SK-N-SH (cell line): ENCODE measurements at places on chromosomes 13 and 19.
A peak's percentile ranks its signal among the peaks of the same experiment; 100 is the strongest.

GRCh38 chr13:50119591-50119990 lies 104.3 kb downstream of the KCNRG start:
- peak; percentile 48 for DNase-seq

DNA sequence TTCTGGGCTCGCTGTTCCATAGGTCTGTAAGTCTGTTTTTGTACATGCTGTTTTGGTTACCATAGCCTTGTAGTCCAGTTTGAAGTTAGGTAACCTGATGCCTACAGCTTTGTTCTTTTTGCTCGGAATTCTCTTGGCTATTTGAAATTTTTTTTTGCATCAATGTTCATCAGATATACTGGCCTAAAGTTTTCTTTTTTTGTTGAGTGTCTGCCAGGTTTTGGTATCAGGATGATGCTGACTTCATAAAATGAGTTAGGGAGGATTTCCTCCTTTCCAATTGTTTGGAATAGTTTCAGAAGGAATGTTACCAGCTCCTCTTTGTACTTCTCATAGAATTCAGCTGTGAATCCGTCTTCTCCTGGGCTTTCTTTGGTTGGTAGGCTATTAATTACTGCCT lies 397.8 kb upstream of the HTR2A start:
- DNase-seq, result no peak

DNA sequence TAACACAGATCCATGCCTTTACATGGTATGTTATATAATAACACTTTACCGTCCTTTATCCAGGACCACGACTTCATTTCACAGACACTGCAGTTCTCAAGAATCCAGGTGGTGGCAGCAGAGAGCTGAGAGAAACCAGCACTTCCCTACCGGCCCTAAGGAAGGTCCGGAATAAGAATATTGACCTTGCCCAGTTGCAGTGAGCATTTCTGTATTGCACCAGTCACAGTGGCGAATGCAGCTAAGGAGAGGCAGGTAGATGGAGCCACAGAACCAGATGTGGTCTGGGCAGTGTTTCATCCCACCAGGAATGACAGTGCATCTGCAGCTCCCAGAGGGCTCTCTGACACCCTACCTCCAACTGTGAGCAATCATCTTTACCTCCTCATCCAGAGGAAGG lies 44.6 kb downstream of the ZNF787 start:
- peak; percentile 74 for DNase-seq

DNA sequence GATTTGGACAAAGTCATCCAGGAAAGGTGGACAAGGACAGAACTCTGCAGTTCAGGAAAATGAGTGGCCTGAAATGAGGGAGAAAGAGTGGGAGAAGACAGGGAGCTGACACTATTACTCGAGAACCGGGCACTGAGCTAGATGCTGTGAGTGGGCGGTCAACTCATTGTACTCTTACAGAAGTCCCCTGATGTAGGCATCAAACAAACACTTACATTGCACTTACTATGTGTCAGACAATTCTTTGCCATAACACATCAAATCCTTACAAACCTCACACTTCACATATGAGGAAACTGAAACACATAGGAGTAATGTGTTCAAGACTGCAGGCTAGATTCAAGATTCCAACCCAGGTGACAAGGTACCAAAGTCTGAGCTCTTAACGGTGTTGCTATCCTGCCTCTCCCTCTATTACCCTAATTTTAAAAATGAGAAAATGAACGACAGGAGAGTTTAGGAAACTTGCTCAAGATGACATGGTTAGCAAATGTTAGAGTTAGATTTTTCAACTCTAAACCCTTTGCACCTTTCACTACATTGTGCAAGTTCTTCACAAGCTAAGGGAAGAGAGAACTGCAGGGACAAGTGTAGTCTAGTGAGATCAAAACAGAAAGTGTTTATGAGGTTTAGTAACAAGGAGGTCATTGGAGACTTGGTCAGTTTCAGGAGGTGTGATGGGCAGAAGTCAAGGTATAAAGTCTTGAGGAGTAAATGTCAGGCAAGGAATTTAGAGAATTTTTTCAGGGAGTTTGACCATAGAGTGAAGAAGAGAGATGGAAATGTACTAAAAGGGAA lies 4.9 kb upstream of the MEDAG start:
- no peak for DNase-seq

GRCh38 chr13:23817830-23818229 lies 71.4 kb downstream of the MIPEP start:
- DNase-seq, result no peak

GRCh38 chr13:50914176-50914700 lies 4.6 kb downstream of the RNASEH2B start:
- DNase-seq, result no peak

- DNase-seq, result no peak
These were observed 40.0 kb upstream of the CBY2 start for GRCh38 chr13:45662162-45662561.

DNA sequence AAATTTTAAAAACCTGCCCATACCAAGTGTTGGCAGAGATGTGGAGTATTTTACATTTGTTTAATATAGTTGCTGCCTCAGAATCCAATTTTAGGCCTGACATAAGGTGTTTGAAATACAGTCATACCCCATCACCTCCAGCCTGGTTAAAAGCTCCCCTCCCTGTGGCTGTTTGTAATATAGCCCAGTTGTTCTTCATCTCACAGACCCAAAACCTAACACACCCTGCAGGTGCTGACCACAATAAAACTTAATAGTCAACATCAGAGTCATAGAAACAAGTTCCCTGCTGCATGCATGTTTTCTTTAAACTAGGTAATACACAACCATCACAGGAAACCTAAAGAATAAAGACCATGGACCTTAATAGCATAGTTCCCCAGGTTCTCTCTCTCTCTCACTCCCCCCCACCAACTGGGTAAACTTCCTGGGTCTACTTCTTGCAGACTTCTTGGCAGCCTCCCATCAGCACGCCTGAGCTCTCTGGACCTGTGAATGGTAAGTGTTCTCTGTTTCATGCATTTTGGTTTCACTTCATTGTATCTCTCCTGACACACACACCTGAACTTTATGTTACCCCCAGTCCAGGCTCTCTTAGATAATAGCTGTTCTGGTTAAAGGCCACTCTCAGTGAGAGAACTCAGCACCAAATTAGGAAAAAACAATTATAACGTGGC lies 1369.9 kb downstream of the EFNB2 start:
- DNase-seq, result no peak

GRCh38 chr19:6769006-6769619 lies 1.9 kb upstream of the SH2D3A start:
- peak; percentile 58 for DNase-seq

DNA sequence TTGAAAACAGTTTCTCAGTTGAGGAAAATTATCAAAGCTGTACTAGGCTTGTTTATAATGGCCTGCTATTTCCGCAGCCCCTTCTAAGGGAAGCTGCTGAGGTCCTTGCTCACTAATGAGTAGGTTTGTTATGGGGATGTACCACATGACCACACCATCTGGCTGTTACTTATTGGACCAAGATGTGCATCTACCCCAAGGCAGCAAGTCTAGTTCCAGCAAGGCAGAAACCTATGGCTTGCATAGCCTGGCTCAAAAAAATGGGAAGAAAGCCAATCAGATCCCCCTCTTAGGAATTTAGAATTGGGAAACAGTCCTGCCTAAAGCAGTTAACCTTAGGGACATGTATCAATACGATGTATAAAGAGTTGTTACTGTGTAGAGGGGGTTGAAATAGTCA lies 186.5 kb upstream of the SPRY2 start:
- DNase-seq, result peak; percentile 46

GRCh38 chr19:7397687-7398086 lies 49.0 kb downstream of the ARHGEF18 start:
- no peak for DNase-seq

GRCh38 chr13:42702716-42703115 lies 78.7 kb upstream of the FAM216B start:
- DNase-seq, result no peak

DNA sequence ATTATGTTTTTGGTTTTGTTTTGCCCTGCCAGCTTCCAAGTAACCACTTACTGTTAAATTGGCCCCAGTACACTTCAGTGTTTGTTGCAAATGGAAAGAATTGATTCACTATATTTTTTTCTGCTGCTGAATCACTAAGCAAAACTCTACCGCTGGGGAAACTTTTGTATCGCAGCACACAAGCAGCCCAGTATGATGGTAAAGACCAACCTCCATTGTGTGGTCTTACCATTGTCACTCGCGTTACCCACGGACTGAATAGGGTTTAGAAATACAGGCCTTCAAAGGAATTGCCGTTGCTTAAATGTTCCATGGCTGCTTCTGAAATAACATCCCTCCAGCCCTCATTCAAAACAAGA lies 7.9 kb downstream of the SPATA13 start:
- no peak for DNase-seq

DNA sequence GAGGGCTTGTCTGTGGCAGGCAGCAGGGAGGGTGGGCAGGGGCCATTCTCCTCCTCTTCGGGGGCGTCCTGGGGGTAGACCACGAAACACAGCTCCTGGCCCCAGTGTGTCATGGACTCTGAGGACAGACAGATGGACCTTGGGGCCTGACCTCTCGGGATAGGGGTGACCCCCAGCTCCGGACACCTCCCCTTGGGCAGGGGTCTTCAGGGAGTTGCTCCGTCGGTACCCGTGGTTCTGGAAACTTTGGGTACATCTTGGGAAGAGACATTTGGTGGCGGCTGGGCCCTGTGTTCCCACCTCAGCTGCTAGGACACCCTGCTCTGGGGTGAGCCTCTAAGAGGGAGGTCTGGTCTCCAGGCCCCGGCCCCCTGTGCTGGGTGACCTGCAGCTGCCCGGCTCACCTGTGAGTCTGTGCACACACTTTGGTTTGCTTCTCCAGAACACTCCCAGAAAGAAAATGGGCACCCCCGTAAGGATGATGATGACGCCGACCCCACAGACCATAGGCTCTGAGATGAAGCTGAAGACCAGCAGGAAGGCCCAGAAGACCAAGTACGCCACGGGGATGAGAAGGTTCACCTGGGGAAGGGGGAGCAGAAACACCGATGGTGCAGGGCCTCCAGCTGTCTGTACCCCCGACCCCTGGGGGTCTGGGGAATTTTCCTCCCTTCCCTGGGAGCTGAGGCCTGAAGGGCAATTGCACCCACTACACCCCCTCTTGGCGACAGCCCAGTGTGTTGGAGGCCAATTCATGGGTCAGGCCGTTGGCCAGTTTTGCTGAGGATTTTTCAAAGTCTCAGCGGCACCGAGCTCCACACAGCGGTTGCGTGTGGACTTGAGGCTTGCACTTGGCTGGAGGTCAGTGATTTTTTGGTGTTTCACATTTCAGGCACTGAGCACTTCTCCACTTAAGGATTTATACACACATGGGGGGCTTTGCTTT lies 15.0 kb downstream of the LRP3 start:
- DNase-seq, result peak; percentile 40

GRCh38 chr13:47484548-47484947 lies 516.5 kb downstream of the SUCLA2 start:
- DNase-seq, result no peak

DNA sequence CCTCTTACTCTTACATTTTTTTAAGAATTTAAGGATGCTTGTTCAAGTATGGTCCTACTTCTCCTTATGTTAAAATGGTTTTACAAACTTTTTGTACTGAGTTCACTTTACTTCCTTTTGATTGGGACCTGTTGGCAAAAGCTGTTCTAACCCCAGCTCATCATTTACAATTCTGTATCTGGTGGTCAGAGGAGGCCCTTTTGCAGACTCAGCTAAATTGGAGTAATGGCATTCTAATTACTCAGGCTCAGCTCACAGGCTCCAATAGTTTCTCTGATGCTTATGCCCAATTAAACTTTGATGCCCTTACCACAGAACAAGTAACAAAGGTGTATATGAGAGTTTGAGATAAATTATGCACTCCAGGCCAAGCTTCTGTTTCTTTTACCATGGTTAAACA lies 1632.0 kb downstream of the UQCRFS1 start:
- no peak for DNase-seq

GRCh38 chr13:79500829-79501228 lies 19.9 kb downstream of the NDFIP2 start:
- no peak for DNase-seq

GRCh38 chr13:111115061-111115964 lies at the start of gene ARHGEF7:
Gene ARHGEF7 (plus strand): TSS chr13:111115310. CDS start chr13:111115527, 217 bp downstream.
- DNase-seq, result peak; percentile 86

DNA sequence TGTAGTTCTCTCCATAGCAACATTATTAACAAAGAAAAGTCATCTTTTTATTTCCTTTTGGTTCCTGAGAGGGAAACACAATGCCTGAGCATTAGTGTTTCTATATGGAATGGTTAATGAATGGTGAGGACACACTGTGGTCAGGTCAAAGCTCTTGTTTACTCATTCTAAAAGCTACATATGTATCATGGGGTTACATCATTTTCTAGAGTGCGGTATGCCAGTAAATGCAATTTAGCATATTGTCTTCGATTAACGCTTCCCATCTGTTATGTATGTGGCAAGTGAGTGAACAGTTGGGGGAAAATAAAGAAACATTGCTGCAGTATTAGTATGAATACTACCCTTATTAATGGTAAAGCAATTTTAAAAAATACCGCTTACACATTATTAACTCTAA lies 1152.2 kb upstream of the SPRY2 start:
- no peak for DNase-seq

- DNase-seq, result no peak
These were observed 137.9 kb downstream of the PCDH20 start for GRCh38 chr13:61277586-61278276.

DNA sequence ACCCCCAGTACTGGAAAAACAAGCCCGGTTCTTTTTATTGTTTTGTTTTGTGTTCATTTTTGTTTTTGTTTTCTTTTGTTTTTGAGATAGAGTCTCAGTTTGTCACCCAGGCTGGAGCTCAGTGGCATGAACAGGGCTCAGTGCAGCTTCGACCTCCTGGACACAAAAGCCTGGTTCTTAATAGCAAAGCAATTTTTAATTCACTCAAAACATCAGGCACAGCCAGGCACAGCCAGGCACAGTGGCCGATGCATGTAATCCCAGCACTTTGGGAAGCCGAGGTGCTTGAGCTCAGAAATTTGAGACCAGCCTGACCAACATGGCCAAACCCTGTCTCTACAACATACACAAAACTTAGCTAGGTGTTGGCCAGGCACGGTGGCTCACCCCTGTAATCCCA lies 30.7 kb downstream of the INSR start:
- no peak for DNase-seq

- DNase-seq, result no peak
These were observed 2.0 kb downstream of the EGLN2 start for GRCh38 chr19:40800997-40801377.

GRCh38 chr19:39133431-39134270 lies 8.1 kb downstream of the PAK4 start:
- peak; percentile 28 for DNase-seq

GRCh38 chr19:36973844-36974195 lies 57.7 kb downstream of the ZNF568 start:
- no peak for DNase-seq
